NCI-H82 (cell line): ENCODE measurements at places on chromosomes 1 and 21.
A peak's percentile ranks its signal among the peaks of the same experiment; 100 is the strongest.

- peak; percentile 69 for DNase-seq
Measured at GRCh38 chr1:183227422-183228346, 41.6 kb downstream of the LAMC2 start.

DNA sequence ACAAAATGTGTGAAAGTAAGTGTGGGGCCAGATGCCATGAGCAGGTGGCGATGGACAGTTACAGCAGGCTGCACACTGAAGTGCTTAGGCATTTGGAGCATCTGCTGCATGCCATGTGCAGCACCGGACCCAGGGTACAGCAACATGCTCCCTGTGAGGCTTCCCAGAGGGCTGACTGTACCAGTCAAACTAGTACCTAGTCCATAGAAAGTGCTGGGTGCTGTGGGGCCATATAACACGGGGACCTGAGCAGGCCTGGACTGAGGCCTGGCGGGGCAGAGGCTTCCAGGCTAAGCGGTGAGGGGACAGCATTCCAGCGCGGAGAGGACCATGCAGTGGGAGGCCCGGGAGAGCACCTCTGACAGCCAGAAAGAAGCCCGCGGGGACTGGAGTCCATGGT lies 29.9 kb upstream of the PKP1 start:
- peak; percentile 90 for DNase-seq

DNA sequence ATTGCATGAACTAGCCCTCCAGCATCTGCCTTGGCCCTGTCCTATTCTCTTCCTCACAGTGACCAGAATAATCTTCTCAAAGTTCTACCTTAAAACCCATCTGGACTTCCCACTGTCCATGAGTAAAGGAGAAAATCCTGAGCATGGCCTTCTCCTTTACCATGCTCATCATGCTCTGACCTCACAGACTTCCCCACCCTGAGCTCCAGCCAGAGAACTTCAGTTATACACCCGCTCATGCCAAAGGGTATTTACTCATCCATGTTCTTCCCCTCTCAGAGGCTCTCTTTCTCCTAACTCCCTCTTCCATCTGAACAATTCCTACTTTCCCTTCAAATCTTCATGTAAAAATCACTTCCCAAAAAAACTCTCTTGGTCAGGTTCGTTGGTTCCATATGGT lies 188.4 kb downstream of the SETD4 start:
- DNase-seq, result no peak

DNA sequence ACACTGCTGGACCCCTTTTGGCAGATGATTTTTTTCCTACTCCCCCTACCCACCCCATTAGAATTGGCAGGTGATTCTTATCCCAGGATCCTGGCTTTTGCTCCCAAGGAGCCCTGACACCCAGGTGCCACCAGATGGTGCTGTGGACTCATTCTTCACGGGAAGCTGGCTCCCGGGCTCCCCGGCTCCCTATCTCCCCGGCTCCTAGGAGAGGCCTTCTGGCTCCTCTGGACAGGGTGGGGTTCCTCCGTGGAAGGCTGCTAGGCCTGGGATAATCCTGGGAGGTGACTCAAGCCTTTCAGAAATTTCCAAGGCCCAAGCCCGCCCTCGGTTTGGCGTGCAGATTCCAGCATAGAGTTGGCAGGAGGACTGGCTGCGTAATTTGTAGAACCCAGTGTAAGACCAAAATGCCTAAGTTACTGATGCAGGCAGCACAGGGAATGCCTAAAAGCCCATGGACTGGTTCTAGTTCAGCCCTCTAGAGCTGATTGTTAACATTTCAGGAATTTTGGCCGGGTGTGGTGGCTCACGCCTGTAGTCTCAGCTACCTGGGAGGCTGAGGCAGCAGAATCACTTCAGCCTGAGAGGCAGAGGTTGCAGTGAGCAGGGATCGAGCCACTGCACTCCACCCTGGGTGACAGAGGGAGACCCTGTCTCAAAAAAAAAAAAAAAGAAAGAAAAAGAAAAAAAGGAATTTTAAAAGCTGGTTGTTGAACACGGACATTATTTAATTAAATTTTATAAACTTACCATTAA lies 6.8 kb upstream of the BSDC1 start:
- peak; percentile 97 for DNase-seq

DNA sequence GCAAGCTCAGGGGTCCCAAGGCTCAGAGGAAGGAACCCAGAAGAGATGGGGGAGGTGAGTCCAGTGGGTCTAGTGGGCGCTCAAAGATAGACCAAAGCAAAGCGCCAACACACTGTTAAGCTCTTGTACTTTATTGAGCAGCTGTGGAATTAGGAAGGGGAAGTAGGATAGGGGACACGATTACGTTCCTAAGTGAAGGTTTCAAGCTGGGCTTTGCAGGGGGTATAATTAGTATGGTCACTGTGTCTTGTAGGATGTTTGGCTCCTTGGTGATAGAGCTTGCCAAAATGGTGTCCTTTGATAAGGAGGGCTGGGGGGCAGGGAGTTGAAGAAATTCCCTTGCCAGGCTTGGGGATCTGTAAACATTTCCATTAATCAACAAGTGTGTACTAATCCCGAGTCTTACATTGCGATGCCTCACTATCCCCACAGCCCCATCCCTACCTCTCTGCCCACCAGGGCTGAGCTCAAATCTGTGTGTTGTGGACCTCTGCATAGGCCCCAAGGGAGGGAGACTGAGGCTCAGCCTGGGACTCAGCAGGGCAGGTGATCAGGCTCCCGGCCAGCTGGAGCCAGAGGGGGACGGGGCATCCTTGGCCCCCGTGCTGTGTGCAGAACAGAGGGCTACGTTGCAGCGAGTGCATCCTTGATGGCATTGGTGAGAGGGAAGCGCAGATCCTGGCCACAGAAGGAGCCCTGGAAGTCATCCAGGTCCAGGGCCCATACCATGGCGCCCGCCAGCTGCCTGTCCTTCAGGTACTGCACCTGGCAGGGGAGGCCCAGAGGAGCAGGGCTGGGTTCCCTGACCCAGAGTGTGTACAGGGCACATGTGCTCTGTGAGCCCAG lies 3.4 kb upstream of the MYBPH start:
- DNase-seq, result peak; percentile 71
